T follicular helper cell (primary cell): ENCODE measurements at places on chromosomes 11 and 22.

- DNase-seq: no peak
Measured at GRCh38 chr22:26702906-26703830, 45.8 kb downstream of the MIAT start.

DNA sequence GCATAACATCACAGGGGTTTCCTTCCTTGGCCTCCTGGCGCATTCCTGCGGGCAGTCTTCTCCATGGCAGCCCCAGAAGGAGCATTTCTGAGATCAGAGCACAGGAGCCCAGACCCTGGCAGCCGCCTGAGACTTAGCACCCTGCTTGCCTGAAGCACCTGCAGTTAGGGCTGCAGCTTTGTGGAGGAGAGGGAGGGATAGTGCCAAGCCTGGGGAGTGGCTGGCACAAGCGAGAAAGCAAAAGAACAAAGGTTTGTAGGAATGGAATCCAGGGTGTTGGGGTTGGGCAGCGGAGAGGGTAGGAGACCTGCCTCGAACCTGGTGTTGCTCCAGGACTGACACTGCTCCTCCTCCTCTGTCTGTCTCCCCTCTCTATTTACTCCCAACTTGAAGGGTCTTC is 66.9 kb downstream of the SCN3B start:
- no peak for DNase-seq

- no peak for DNase-seq
Measured at GRCh38 chr22:28544431-28544868, 135.2 kb downstream of the TTC28 start.

DNA sequence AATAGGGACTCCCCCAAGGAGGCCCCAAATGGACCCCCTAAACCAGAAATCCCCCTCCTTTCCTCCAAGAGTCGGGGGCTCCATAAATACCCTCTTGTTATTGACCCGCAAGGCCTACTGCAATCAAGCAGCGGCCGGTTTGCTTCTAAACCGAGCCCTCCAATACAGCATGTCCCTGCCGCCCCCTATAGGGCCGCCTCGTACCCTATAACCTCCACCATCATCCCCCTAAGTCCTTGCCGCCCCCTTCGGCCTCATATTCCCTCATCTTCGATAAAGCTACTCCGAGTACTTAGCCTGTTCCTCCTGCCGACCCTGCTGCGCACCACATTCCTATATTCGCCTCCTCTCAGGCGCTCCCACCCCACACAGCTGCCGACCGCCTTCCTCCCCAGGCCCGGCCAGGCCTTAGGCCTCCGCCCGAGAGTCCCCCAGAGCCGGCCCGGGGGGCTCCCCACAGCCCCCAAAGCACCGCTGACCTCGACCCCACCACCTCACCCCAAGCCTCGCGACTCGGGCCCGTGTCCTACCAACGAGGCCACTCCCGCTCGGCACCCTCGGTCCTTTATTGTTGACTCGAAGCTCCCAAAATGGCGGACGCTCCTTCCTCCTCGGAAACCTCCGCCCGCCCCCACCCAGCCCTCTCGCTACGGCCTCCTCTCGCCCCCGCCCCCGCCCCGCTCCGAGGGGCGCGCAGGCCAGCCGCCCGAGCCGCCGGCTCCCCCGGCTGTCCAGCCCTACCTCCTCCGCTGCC is 430 bp downstream of the DDX6 start:
- DNase-seq: peak; percentile 40

DNA sequence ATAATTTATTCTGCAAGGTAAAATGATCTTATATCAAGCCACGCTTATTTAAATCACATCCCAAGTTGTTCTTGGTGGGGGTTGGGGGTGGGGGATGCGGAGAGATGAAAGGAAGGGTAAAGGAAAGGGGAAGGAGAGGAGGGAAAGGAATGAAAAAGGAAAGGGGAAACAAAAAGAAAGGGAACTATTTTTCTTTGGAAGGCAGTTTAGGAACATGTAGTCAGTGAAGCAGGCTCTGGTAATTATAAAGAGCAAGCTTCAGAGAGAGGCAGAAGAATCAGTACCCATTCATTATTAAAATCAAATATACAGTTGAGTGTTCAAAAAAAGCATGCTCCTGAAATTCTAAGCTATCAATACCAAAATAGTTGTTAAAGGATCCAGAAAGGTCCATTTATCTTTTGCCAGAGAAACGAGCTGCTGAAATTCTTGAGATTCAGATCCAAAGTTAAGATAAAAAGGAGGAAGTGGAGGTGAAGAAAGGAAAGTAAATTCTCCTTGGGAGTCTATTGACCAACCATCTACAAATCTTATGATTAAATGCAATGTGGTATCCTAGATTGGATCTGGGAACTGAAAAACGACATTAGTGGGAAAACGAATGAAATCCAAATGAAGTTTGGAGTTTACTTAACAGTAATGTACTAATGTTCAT is 107.4 kb downstream of the SGSM3 start:
- DNase-seq: no peak
